Breast epithelium (tissue), 4 donors: ENCODE measurements at places on chromosomes 2 and 18. TPM values are rescaled to one million over a fixed set of nuclear protein-coding genes. Genes with fewer than 3 reads are reported as not detected.

DNA sequence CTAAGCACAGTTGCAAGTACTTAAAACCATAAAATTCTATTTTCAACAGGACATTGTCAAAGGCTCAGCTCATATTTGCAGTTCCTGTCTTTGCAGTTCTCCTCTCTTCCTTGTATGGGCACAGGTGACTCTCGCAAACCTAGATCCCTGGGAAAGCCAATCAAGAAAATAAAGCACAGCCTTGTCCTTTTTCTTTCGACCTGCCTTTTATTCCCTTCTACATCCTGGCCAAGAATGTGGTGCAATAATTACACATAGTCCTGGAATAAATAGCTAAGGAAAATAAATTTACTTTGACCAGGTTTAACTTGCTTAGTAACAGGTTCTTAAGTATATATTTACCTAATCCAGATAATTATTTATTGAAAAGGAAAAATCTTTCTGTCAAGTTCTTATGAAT, 20.2 kb downstream of the ATG16L1 start:
- no peak for DNase-seq

DNA sequence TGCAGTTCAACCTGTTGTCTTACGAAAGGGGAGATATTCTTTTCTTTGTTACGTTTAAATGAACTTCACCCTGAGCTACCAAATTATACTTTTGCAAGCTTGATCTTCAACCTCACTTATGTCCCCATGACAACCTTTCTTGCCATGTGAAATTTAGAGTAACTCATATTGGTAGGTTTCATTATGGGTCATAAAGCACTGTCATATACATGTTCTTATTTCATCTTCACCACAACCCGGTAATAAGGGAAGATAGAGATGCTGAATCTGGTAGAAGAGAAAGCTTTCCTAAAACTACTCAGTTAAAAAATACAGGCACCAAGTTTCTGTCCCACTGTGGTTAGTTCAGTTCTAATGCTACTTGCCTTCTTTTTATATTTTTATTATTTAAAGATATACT, 208.5 kb upstream of the NRP2 start:
- no peak for DNase-seq

DNA sequence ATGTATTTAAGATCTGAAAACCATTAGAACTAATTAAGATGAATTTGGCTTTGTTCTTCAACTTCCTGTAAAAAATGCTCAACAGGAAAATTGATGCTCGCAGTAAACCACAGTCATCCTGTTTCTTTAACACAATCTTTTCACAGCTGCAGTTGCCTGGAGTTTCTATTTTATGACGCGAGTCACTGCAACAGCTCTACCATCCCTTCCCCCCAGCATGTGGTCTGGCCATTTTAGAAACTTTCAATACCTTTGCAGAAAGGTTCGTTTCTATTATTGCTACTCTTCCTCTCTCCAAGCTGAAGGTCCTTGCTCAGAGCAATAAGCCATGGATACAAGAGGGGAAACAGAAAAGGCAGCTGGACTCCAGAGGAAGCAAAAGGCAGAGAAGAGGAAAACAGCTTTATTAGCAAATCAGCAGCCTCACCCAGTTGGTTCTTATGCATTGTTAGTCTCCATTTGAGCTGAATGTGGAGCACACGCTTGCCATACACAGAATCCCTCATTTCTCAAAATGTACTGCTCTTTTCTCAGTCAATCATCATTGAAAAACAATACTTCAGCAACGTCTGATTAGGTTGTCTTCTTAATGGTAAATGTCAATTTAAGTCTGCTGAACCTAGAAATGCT, 3.9 kb downstream of the WIPF1 start:
- DNase-seq, result no peak

- DNase-seq, result no peak
These were observed 273.1 kb downstream of the PLCL1 start for GRCh38 chr2:198077477-198077876.

- no peak for DNase-seq
These were observed 19.9 kb downstream of the FMNL2 start for GRCh38 chr2:152354909-152355308.

DNA sequence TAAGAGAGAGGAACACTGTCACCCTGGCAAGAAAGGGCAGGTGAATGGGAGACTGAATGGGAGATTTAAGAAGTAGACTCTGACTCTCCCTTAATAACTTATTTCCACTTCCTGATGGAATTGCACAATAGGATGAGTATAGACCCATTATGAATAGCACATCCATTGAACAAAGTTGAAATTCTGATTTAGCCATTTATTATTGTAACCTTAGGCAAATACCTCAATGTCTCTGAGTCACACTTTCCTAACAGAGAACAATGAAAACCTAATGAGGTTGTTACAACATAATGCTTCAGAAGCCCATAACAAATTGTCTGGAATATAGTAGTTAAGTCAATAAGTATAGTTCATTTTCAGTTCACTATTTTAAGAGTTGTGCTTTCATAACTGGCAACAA, 78.9 kb downstream of the NRXN1 start:
- no peak for DNase-seq

- no peak for DNase-seq
These were observed 111.9 kb upstream of the OTOS start for GRCh38 chr2:240252191-240252871.

DNA sequence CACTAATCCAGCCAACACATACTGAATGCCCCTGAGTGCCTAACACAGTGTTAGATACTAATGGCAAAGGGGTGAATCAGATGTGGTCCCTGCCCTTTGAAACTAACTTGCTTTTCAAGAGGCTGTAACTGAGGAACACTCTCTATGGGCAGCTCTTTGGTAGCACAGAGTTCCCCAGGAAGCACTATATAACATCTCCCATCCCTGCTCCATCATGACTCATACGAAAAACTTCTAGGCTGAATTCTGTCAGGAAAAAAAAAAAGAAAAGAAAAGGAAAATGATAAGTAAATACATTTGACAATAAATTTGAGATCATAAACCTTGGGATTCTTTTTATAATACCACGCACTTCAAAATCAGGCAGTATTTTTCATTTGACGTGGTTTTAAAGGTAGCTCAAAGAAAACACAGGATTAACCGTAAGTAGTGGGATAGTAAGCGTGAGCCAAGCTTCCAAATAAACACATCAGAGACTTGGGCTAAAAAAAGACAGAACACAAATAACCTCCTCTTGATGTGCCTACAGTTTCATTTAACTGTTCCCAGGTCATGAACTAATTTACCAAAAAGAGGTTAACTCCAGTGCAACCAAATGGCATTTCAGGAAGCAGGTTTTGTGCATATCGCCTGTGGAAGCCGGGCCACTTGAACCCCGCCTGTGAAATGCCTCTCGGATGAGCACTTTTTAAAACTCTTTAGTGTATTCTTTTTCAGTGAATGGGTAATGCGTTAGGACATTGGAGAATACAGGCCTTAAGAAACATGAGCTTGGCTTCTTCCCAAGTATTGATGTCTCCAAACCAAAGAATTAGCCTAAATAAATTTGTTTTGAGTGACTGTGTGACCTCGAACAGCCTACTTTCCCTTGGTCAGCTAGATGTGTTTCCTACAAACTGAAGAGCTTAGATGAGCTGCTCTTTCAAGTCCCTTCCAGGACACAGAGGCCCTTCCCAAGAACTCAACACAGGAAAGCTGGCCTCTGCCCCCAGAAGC, 42.0 kb downstream of the RDH14 start:
- no peak for DNase-seq

DNA sequence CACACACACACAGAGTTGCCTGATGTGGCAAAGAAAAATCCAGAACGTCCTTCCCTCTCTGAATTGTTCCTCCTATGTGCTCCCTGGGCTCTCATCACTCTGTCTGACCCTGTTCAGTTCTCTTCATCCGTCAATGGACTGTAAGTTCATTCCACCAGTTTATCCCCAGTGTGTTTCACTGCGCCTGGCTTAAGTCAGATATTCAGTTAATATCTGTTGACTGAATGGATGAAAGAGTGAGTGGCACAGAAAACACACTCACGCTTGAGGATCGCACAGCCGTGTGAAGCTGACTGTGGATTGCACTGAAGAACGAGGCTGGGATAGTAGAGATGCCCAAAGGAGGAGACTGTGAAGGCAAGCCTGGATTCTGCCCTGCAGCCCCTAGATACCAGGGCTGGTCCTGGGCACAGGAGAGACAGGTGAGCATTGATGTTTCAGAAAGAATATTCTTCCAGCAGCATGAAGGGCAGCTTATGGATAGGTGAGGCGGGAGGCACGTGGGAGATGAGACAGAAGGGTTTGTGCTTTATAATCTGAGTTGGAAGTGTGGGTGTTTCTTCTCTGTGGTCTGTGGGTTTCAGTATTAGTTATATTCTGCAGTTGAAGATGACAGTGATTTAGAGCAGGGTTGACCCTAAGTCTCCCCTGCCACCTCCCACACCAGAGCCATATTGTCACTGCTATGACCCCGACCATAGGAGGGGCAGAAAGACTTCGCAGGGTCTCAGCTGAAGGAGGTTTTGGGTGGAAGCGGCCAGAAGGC, 129.9 kb downstream of the SOCS6 start:
- DNase-seq, result no peak

The KCTD1 gene
- total RNA-seq, result 47.3 TPM

The OR6B2 gene
- not detected for total RNA-seq

The UBE2E3 gene
- total RNA-seq, result 77.0 TPM

The SCN9A gene
- 2.0 TPM for total RNA-seq
